ENCODE measurements at places on chromosomes 5 and 9. TPM values are rescaled to one million over a fixed set of nuclear protein-coding genes. Genes with fewer than 3 reads are reported as not detected.

DNA sequence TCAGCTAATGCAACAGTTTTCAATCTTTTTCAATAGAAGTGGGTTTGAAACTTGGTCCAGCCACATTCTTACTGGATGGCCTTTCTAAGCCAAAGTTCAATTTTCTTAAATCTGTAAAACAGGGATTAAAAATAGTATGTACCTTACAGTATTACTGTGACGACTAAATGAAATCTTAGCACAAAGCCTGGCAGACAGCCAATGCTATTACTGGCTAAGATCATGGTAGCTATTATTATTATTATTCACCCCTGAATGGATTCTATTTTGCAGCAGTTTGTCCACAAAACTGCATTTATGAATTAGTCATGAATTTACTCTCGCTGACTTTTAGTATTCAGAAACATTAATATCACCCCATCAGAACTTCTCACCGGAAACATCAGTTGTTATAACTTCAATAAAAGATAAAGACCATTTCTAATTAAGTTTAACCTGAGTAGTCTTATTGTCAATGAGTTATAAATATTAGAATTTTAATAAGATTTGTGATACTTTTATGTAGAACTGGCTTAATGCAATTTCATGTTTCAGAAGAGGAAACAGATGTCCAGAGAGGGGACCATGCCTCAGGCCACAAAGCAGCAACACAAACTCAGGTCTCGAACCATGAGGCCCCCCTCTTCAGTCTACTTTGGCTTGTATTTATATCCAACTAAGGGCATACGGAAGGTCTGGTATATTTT, 468.2 kb downstream of the ARHGEF28 start:
- no peaks in the 10 kb centered on the region for H3K4me1 ChIP-seq
- H3K27me3 ChIP-seq: no peaks in the 10 kb centered on the region
- H3K4me3 ChIP-seq: no peak overlapping the region
- H3K36me3 ChIP-seq: no peaks in the 10 kb centered on the region
- no peak for DNase-seq

GRCh38 chr5:113771483-113771882, 258.0 kb downstream of the YTHDC2 start:
- no peak overlapping the region for H3K27ac ChIP-seq
- no peaks in the 10 kb centered on the region for H3K36me3 ChIP-seq
- H3K4me1 ChIP-seq: no peaks in the 10 kb centered on the region
- H3K27me3 ChIP-seq: no peaks in the 10 kb centered on the region

Gene ENHO
- 1.1 TPM for total RNA-seq

DNA sequence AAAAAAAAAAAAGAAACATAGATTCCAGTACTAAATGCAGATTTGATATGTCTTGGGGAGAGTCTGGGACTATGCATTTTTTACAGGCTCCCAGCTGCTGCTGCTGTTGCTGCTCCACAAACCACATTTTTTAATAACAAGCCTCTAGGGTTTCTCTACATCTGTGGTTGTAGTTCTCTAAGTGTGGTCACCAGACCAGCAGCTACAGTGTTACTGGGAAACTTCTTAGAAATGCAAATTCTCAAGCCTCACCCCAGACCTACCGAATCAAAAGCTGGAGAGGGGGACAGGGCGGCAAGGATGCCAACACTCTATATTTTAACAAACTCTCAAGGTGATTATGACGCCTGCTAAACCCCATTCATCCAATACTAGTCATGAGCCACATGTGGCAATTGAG, 293.4 kb upstream of the PTGER4 start:
- no peak for DNase-seq
- no peaks in the 10 kb centered on the region for H3K36me3 ChIP-seq
- H3K27me3 ChIP-seq: no peaks in the 10 kb centered on the region
- H3K4me1 ChIP-seq: no peaks in the 10 kb centered on the region
- no peak overlapping the region for H3K27ac ChIP-seq

DNA sequence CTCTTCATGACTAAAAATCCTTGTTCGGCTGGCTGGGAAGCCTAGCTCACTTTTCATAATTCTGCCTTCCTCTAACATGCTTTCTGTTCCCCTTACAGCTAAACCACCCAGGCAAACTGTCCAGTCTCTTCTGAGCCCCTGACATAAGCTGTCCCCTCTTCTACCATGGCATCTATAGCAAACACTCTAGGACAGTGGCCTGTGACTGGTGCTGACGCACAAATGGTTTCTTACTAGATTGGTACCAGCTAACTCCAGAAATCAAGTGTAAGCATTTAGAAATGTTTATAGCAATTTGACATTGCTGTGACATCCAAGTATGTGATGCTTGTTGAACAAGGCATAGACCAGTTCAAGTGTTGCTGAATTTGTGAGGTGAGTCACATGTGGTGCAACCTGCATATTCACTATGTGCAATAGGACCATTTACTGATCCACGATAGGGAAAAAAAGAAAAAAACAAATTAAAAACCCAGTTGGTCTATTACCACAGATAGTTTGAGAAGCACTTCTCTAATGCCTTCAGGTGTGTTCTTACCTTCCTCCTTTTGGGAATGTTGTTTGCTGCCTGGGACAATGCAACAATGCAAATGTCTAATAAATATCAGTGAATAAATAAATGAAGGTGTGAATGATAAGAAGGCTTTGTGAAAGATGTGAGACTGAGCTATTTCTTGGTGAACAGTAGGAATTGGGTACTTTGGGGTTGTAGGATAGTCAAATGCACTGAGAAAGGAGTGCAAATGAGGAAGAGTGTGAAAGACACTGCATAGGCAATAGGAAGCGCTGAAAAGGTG, 22.4 kb downstream of the ELOVL7 start:
- H3K27ac ChIP-seq: no peak overlapping the region
- no peaks in the 10 kb centered on the region for H3K27me3 ChIP-seq
- no peak overlapping the region for H3K4me3 ChIP-seq
- no peaks in the 10 kb centered on the region for H3K4me1 ChIP-seq

Gene FAM53C
- 18.9 TPM for total RNA-seq

Gene ARSK
- 3.8 TPM for total RNA-seq
